ENCODE measurements at places on chromosomes 1 and 21. TPM values are rescaled to one million over a fixed set of nuclear protein-coding genes. Genes with fewer than 3 reads are reported as not detected.
A peak's percentile ranks its signal among the peaks of the same experiment; 100 is the strongest.

DNA sequence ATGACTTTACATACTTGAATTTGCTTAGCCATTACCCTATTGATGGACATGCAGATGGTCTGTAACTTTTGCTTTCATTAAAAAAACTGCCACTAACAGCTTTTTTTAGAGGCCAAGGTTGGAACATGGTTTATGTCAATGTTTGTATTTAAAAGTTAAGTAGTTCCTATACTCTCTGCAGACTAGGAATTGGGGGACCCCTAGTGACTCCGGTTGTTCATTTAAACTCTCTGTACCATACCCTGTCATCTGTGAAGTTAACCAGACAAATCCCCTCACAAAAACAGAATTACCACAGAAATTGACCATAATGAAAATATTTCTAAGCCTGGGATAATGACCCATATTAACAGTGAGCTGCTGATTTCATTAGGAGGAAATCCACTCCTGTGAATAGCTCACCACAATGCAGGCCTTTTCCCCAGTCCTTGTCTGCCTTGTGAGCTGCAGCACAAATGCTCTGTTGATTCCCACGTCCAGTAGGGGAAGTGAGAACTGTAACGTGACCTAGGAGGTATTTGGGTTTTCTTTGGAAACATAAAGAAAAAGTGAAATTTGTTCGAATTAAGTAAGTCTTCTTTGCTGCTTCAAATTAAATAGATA, 30.2 kb upstream of the CD101 start:
- peak; percentile 33 for DNase-seq
- no peaks in the 10 kb centered on the region for H3K36me3 ChIP-seq
- H3K4me3 ChIP-seq: no peak overlapping the region
- H3K27ac ChIP-seq: no peak overlapping the region

DNA sequence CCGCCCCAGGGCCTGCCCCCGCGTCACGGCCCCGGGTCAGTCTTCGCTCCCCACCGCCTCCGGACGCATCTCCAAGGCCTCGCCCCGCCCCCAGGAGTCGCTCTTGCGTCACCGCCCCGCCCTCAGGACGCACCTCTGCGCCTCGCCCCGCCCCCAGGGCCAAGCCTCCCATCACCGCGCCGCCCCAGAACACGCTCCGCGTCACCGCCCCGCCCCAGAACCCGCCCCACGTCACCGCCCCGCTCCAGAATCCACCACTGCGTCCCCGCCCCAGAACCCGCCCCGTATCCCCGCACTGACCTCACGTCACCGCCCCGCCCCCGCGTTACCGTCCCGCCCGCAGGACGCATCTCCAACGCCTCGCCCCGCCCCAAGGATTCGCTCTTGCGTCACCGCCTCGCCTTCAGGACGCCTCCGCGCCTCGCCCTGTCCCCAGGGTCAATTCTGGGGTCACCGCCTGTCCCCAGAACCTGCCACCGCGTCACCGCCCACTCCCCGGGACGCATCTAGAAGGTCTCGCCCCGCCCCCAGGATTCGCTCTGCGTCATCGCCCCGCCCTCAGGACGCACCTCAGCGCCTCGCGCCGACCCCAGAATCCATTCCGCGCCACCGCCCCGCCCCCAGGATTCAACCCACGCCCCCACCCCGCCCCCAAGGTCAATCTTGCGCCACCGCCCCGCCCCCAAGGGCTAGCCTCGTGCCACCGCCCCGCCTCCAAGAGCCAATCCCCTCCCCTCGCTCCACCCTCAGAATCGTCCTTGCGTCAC, 451 bp upstream of the CASP9 start:
- DNase-seq: peak; percentile 95
- H3K4me1 ChIP-seq: peaks cover 6% of the 10 kb centered on the region
- peak overlapping the region; percentile 90 for H3K27ac ChIP-seq
- H3K27me3 ChIP-seq: no peaks in the 10 kb centered on the region
- H3K4me3 ChIP-seq: peak overlapping the region; percentile 71
- peaks cover 6% of the 10 kb centered on the region for H3K36me3 ChIP-seq

DNA sequence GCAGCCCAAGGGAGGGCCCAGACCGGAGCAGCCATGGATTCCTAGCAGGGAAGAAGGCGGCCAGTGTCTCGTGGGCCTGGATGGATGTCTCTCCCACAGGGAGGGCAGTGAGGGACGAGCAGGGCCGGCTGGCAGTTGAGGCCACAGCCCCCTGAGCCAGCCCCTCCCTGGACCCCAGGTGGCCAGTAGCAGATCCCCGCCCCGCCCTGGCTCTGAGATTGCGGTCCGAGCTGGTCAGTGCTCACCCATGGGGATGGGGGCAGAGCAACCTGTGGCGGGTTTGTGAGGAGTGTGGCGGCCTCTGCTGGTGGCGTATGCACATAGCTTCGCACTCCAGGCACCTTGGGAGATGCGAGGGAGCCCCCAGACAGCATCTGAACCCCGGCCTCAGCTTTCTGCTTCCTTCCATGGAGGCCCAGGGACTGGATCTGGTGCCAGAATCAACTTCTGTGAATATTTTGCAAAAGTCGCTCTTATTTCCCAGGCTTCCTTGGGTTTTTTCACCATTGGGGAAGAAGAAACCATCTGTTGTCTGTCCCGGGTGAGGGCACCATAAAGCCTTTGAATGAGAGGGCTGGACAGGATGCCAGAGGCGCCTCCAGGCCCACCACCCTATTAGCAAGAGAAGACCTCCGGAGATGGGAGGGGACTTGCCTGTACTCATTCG, 8.4 kb upstream of the KCNN3 start:
- no peaks in the 10 kb centered on the region for H3K27me3 ChIP-seq
- no peaks in the 10 kb centered on the region for H3K4me1 ChIP-seq
- DNase-seq: peak; percentile 87
- no peak overlapping the region for H3K27ac ChIP-seq
- H3K4me3 ChIP-seq: peak overlapping the region; percentile 38

DNA sequence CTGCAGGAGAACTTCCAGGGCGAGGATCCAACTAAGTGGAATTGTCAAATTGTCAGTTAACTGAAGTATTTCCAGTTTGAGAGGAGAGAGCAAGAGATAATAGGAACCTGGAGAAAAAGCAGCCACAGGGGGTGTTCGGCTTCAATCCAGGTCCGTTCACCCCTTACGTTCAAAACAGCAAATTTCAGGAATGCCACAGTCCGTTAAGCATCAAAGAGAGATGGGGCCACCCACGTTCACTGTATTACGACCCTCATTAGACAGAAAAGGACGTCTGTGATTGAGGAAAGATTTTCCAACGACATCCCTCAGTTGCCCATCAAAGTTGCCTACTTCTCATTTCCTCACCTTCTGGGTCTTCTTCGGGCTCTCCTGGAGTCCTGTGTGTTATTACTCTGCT, 422.5 kb upstream of the VAMP3 start:
- H3K4me3 ChIP-seq: no peak overlapping the region
- no peaks in the 10 kb centered on the region for H3K27me3 ChIP-seq
- H3K4me1 ChIP-seq: peaks cover 30% of the 10 kb centered on the region
- no peak for DNase-seq
- no peak overlapping the region for H3K27ac ChIP-seq

DNA sequence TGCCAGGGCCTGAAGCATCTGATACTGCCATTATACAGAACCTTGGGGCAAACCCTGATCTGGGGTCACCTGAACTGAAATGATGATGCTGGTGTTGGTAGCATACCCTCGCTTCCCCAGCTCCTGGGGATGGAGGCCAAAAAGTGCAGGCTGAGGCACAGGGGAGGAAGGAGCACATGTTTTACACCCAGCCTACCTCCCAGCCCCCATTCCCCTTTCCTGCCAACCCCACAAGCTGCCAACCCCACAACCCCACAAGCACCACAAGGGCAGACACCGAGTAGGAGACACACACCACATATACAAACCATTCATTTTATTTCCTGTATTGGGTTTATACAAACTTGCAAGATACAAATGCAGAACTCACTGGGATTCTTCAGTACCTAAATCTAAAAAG, 4.8 kb upstream of the GOLT1A start:
- H3K4me1 ChIP-seq: no peaks in the 10 kb centered on the region
- no peak for DNase-seq
- no peak overlapping the region for H3K4me3 ChIP-seq
- H3K36me3 ChIP-seq: no peaks in the 10 kb centered on the region
- H3K27me3 ChIP-seq: peaks cover 3% of the 10 kb centered on the region
- no peak overlapping the region for H3K27ac ChIP-seq

DNA sequence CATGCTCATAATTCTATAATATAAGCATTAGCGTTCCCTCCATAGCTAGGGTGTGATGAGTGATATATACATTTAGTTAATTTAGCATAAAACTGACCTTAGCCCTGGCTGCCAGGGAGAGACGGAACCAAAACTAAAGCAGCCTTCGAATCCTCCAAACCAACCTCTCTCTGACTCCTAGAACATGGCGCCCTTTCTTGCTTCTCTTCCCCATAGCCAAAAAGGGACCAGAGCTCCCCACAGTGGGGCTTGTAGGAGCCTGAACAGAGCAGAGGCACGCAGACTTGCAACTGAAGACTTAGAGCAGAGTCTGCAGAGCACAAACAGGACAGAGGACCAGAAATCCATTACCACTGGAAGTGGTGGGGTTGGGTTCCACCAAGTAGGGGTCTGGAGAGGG, 17.7 kb downstream of the IRF2BP2 start:
- no peak overlapping the region for H3K4me3 ChIP-seq
- H3K27ac ChIP-seq: no peak overlapping the region
- H3K36me3 ChIP-seq: no peaks in the 10 kb centered on the region
- DNase-seq: no peak
- peaks cover 6% of the 10 kb centered on the region for H3K4me1 ChIP-seq

- H3K36me3 ChIP-seq: no peaks in the 10 kb centered on the region
- peak; percentile 40 for DNase-seq
- peaks cover 36% of the 10 kb centered on the region for H3K4me1 ChIP-seq
- H3K27me3 ChIP-seq: no peaks in the 10 kb centered on the region
- no peak overlapping the region for H3K4me3 ChIP-seq
- peak overlapping the region; percentile 86 for H3K27ac ChIP-seq
Observed at GRCh38 chr1:230381049-230381467, 45.1 kb downstream of the PGBD5 start.

- H3K27me3 ChIP-seq: no peaks in the 10 kb centered on the region
- no peak for DNase-seq
- no peak overlapping the region for H3K27ac ChIP-seq
- H3K4me1 ChIP-seq: 0 out of 2 replicates have a peak, but pooled peaks cover 4% of the 10 kb centered on the region
- no peak overlapping the region for H3K4me3 ChIP-seq
Observed at GRCh38 chr1:203985676-203986075, 87.2 kb upstream of the SOX13 start.

GRCh38 chr1:165647517-165647916, 16.5 kb downstream of the MGST3 start:
- no peak overlapping the region for H3K4me3 ChIP-seq
- H3K27me3 ChIP-seq: no peaks in the 10 kb centered on the region
- no peak for DNase-seq
- H3K4me1 ChIP-seq: peaks cover 10% of the 10 kb centered on the region
- H3K36me3 ChIP-seq: peaks cover 20% of the 10 kb centered on the region

DNA sequence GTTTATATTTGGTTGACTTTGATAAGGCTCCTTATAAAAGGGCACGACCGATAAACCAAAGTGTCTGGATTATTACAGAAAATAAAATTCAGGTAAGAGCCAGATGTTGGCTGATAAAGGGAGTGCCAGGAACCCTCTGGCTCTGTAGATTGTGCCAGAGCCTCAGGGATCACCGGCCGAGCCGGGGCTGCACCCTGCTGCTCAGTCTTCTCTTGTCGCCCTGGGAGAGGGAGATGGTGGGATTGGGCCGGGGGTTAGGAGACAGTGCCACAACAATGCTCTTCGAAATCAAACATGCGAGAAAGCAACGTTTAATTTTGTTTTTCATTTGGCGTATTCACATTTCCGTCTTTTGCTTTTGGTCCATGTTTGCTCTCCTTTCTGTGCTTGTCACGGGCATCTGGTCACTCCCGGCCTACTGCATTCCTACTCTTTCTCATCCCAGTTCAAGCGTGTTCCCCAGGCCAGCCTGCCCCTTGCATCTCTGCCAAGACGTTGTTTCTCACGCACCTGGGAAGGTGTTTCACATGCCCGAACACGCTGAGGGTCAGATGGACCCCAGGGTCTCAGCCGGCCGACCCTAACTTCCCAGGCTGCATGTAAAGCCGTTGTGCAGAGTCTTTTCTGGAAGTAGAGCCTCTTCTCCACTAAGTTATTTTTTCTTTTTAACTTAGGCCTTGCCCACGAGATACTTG, 18.8 kb upstream of the C2CD2 start:
- no peaks in the 10 kb centered on the region for H3K36me3 ChIP-seq
- no peak for DNase-seq
- no peak overlapping the region for H3K27ac ChIP-seq
- H3K4me3 ChIP-seq: no peak overlapping the region
- no peaks in the 10 kb centered on the region for H3K4me1 ChIP-seq
- no peaks in the 10 kb centered on the region for H3K27me3 ChIP-seq

The AADACL3 gene
- not detected for polyA plus RNA-seq

The SPATA6 gene
- 2.4 TPM for polyA plus RNA-seq

The TMCO2 gene
- 0.19 TPM for polyA plus RNA-seq

All from SK-N-SH (cell line).